ENCODE measurements at places on chromosomes 1 and 21.

DNA sequence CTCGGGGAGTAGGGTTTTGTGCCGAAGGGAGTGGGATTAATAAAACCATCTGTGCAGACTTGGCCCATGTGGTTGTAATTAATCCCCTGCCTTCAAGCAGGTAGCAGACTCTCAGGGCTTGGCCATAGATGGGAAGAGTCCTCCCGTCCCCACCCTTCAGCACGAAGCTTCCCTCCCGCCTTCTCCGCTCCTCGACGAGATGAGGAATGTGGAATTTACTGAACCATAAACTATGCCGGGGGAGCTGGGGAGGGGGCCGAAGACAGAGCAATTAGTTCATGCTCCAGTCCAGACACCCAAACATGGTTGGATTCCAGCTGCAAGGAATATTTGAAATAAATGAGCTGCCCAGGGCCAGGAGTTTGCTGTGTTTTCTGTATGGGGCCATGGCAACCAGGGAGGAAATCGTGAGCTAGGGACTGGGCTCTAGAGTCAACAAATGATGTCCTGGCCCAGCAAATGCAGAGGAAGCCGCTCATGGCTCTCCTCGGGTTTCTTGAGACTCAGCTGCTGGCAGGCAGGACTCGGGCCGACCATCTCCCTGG is 78.8 kb downstream of the SPSB1 start:
- no peak for DNase-seq

- DNase-seq, result no peak
These were observed 79.4 kb downstream of the WDR4 start for GRCh38 chr21:42799948-42800347.

GRCh38 chr1:40799351-40799867 is 15.8 kb downstream of the KCNQ4 start:
- no peak for DNase-seq

- DNase-seq, result peak; percentile 65
These were observed 1.1 kb upstream of the ESPN start for GRCh38 chr1:6423321-6423999.
